ENCODE measurements at places on chromosomes 6 and 20.

GRCh38 chr20:6277661-6278240 is 154.9 kb upstream of the FERMT1 start:
- DNase-seq = no peak

DNA sequence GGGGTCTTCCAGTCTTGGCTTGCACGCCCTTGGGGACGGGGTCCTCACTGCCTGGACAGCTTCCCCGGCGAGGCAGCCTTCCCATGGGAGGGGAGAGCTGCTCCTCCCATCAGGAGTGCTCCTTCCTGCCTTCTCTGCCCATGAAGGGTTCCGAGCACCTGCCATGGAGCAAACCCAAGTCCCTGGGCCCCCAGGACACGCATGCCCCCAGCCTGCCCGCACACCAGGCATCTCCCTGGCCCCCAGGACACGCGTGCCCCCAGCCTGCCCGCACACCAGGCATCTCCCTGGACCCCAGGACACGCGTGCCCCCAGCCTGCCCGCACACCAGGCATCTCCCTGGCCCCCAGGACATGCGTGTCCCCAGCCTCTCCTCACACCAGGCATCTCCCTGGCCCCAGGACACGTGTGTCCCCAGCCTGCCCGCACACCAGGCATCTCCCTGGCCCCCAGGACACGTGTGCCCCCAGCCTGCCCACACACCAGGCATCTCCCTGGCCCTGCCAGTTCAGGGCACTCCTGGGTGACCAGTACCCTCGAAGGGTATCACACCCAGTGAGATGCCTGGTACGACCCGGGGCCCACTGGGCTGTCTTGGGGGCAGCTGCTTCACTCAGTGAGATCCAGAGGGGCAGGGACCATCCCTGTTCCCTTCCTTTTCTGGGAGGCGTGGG is 21.7 kb downstream of the COL20A1 start:
- DNase-seq = no peak

DNA sequence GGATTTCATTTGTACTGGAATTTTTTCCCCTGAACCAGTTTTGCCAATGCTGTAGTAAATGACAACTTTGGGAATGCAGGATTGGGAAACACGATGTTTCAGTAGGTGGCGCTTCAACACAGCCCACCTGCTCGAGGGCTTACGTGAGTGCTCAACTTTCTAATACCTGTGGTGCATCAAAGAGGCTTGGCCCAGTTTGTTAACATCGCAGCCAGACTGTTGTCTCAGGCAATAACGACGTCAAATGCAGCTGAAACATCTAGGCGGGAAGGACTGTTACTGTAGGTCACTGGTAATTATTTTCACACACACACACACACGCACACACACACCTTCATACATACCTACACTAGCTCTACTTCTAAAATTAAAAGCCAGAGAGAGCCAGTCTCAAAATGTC is 815.5 kb upstream of the SLC35B3 start:
- DNase-seq = no peak

DNA sequence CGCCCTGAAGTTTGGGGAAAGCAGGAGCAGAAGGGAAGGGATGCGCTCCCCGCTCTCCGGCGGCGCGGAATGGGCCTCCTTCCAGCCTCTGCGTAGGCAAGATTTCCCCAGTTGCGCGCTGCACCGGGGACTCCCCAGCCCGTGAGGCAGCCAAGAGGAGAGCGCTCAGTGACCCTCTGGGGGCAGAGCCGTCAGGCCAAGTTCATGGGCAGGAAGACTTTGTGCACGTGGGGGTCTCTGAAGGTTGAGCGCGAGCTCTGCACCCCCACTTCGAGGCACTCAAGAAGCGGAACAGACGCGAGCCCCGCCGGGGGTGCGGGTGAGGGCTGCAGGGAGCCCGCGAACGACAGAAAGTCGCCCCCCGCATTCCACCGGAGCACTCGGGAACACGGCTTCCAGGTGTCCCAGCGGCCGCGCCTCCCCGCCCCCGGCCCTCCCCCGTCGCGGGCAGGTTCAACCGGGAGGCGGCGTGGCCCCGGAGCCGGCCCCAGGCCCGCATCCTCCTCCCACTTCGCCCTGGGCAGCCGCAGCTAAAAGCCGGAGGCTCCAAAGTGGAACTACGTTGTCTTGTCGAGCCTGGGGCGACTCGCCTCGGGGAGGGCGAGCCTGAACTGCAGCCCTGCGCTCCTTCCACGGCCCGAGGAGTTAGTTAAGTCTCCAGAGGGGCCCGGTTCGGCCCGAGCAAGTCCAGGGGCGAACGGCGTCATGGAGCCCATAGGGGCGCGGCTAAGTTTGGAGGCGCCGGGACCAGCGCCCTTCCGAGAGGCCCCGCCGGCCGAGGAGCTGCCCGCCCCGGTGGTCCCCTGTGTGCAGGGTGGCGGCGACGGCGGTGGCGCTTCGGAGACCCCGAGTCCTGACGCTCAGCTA is at the start of gene PPP1R3G:
PPP1R3G (plus strand) TSS at position 561 of the 867 bp plus-strand sequence; CDS start at position 706, 145 bp downstream.
- DNase-seq = no peak

DNA sequence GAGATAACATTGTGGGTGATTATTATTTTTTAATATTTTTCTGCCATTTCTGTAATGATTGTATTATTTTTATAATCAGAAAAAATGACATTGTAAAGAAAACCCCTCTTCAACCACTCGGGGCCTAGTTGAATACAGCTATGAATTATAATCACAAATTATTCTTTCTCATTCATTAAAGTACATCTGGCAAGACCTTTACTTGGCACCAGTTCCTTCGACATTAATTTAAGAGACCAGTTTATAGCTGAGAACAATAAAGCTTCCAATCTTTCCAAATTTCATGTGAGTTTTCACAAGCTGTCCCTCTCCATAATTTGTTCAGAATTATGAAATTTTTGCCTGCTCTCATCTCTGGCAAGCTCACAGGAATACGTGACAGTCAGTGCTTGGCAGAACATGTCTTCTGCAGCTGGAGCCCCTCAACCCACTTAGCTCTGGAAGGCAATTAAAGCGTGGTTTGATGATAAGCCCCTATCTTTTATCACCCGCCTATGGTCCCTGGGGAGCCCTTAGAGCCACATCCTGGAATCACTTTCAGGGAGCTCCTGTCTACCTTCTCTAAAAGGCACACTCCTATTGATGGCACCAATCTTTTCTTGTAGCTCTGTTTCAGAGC is 237.2 kb upstream of the PRND start:
- no peak for DNase-seq

DNA sequence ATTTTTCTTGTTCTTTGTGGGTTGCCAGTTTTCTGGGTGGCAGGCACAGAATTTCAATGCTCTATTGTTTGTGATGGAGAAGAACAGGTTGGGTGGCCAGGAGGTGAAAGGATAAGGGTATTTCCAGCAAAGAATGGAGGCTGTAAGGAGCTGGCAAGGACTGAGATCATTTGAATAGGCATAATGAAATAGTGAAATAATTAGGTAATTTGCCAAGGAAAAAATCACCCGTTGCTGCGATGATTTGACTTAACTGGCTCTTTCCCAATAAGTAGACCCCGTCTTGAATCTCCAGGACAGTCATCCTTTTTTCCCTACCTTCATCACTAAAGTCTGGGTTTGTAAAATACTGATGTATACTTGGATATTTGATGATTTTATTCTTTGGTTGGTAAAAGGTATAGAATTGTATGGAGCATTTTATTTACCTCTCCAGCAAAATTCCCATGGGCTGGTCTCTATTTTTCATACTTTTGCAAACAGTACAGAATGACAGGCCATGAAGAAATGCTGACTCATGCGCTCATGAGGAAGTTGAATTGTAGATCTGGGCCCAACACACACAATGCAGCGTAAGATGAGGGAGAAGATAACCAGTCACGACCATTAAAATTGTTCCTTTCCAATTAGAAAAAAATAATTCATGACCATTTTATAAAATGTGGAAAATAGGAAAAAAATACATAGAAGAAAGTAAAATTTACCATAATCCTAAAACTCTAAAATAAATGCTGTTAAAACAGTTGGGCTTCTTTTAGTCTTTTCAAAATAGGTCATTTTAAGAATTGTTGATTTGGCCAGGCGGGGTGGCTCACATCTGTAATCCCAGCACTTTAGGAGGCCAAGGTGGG is 2.4 kb upstream of the GCNT2 start:
- no peak for DNase-seq

DNA sequence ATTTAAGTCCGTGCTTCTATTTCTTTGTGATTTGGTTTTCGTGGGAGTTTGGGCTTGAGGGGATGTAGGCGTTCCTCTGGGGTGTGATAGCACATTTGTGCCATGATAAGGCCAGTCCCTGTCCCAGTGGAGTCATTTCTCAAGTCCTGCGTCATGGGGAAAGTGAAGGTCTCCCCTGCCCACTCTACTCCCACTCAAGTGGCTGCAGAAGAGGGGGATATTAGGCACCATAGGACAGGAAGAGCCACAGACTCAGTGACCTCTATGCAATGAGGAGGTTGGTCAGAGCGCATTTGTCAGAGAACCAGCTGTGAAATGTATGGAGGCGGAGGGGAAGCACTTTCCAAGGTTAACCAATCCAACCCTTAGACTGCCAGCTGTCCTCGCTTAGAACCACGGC is 51.9 kb upstream of the EDN1 start:
- DNase-seq = peak; percentile 34

GRCh38 chr6:149454346-149454848 is 30.4 kb downstream of the ZC3H12D start:
- DNase-seq = no peak

Data from stimulated activated CD8-positive, alpha-beta memory T cell treated with anti-CD3 and anti-CD28 coated beads, Interleukin-7, amount 100 ng/mL, for 48 hours (primary cell).